T-helper 1 cell (primary cell): ENCODE measurements at places on chromosomes 11 and 22.

- peak; percentile 74 for DNase-seq
Measured at GRCh38 chr11:35006389-35007128, 90.1 kb downstream of the PDHX start.

DNA sequence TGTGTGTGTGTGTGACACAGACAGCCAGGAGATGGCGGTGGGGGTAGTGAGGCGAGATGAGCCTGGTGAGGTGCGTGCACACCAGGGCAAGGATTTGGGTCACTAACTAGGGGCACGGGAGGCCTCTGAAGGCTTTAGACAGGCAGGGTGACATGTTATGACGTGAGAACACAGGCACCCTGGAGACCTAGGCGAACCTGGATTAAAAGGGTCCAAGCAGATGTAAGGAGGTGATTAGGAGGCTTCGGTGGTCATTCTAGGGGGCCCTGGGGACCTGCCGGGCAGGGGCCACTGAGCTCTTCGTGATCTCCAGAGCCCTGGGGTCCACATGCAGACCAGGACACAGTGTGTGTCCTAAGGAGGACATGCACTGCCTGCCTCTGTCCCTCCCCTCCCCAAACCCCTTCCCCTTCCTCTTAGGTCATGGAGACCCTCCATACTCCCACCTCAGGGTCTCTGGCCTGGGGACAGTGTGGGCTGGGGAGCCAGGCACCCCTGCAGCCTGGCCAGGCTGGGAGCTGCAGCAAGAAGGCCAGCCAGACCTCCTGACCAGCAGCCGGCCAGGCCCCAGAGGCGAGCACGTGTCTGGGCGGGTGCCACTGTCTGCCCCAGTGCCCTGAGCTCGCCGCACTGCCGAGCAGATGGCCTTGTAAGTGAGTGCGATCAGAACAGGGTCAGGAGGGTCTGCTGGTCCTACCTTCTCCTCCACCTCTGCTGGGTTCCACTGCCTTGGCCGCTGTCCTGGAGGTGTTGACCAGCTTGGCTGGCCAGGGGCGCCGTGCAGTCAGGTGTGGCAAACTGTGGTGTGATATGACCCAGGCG, 32.1 kb downstream of the IFT27 start:
- no peak for DNase-seq

DNA sequence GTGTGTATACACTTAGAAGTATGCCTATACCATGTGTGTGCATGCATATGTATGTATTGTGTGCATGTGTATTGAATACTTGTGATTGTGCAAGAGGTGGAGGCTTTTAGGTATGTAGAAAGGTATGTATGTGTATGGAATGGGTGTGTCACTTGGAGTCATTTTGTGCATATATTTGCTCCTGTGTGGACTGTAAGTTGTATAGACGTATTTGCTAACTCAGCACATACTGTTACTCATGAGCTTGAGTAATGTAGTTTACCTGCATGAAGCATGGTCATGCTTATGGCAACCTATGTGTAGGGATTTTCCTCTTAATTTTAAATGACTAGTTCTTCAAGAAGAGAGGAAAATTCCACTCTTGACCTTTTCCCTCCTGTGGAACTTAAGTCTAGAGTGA, 507.6 kb upstream of the LARGE1 start:
- no peak for DNase-seq

- DNase-seq: no peak
Measured at GRCh38 chr11:40271361-40271760, 1188.1 kb downstream of the LRRC4C start.

- DNase-seq: no peak
Measured at GRCh38 chr22:25354456-25354855, 135.0 kb downstream of the CRYBB2 start.

DNA sequence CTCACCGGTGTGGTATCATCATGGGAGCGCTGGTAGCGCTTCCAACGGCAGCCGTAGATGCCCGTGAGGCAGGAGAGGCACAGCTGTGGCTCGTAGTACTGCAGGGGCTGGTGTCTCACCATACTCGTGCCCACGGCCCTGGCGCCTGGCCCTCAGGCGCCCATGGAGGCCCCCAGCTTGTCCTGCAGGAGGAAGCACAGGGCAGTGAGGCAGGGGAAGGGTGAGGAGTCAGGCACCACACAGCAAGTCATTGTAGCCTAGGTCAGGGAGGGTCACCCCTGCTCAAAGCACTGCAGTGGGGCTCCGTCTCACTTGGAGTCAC, 44.6 kb upstream of the KLHL35 start:
- no peak for DNase-seq

GRCh38 chr11:36002196-36002595, 58.3 kb downstream of the LDLRAD3 start:
- DNase-seq: no peak

DNA sequence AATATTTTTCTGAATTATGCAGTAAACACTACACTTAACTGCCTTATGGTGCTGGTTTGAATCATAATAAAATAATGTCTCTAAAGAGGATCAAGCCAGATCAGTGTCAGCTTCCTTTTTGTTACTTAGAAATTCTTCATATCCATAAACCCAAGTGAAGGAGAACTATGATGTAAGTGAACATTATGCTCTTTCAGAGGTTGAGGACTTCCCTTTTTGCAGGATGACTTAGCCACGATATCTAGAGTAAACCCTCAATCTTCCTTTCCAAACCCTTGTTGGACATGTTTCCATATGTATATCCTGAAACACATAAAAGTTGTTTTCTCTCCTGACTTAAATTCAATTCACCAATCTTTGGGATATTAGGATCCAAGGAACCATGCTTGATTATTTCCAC, 19.1 kb downstream of the OR8D1 start:
- no peak for DNase-seq

DNA sequence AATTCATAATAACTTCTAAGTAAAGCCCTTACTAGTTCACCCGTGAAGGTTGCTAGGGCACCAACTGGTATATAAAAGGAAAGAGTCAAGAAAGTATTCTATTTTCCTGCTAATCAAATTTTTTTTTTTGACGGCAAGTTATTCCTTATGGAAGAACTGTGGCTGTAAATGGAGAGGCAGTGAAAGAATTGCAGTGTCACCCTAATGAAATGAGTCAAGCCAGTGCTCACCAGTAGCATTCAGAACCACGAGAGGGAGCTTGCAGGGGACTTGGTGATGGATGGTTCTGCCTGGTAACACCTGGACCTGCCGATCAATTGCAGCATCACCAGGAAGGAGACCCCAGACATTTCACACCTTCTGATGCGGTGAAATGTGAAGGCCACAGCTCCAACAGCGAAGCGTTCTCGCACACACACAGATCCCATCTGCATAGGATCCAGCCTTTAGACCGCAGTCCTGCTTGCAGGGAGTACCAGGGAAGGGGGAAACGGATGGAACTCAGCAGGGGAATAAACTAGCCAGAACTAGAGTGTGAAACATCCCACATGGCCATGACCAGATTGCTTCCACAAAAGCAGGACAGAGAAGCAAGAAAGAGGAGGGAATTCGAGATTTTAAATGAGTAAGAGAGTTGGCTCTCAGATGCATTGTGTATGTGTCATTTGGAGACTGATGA, 326.2 kb downstream of the TBC1D22A start:
- no peak for DNase-seq

DNA sequence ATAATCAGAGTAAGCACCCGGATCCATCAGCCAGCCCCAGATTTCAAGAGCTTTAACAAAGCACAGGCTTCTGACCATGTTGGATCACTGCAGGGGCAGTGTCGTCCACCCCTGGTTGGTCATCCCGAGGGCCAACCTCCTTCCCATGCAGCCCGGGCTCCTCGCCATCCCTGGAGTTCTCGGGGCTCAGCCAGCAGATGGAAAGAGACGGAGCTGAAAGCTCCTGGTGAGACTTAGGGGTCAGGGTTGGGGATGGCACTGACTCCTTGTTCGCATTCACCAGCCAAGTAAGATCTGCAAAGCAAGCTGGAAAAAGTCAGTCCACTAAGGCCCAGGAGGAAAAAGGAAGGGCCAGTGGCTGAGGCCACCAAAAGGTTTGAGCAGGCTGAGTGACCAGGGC, 888.9 kb downstream of the BRD1 start:
- no peak for DNase-seq

- no peak for DNase-seq
Measured at GRCh38 chr11:76702336-76703128, 32.0 kb upstream of the LRRC32 start.

DNA sequence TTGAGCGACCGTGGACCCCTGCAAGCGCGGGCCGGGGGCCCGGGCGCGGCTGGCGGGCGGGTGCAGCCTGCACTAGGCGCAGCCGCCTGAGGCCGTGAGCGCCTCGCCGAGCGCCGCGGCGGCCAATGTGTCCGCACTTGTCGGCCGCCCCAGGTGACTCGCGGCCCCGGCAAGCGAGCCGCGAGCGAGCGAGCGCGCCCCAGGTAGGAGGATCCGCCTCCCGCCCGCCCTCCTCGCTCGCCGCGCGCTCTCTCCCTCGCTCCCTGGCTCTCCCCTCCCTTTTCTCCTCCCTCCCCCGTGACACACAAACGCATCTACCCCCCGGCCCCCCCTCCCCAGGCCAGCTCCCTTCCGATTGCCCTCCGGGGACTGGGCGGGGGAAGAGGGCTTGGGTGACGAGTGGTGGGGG, at the start of gene WNT7B:
TSS of gene WNT7B (minus strand) at position 160 of the 409 bp plus-strand sequence. CDS start 408 bp downstream, outside the sequence.
- DNase-seq: no peak

DNA sequence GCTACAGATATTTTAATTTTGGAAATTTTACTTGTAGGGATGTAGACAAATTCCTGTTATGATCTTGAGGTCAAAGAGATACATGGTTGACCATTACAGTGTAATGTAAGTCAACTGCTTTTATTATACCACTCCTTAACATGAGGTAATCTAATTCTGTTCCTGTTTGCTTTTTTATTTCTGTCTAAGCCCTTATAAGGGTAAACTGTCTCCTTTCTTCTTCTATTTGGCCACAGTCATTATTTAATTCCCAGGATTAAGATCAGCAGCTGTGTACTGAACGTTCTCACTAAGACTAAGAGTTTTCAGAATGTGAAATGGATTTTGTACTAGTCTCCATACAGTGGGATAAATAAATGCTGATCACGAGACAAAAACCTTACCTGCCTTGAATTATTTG, 32.8 kb downstream of the C2CD3 start:
- no peak for DNase-seq

GRCh38 chr22:38655519-38656255, 505 bp downstream of the FAM227A start:
- DNase-seq: no peak

GRCh38 chr11:69356703-69357457, 62.9 kb downstream of the MYEOV start:
- DNase-seq: no peak

- DNase-seq: no peak
Measured at GRCh38 chr11:116200564-116200963, 572.2 kb downstream of the BUD13 start.

DNA sequence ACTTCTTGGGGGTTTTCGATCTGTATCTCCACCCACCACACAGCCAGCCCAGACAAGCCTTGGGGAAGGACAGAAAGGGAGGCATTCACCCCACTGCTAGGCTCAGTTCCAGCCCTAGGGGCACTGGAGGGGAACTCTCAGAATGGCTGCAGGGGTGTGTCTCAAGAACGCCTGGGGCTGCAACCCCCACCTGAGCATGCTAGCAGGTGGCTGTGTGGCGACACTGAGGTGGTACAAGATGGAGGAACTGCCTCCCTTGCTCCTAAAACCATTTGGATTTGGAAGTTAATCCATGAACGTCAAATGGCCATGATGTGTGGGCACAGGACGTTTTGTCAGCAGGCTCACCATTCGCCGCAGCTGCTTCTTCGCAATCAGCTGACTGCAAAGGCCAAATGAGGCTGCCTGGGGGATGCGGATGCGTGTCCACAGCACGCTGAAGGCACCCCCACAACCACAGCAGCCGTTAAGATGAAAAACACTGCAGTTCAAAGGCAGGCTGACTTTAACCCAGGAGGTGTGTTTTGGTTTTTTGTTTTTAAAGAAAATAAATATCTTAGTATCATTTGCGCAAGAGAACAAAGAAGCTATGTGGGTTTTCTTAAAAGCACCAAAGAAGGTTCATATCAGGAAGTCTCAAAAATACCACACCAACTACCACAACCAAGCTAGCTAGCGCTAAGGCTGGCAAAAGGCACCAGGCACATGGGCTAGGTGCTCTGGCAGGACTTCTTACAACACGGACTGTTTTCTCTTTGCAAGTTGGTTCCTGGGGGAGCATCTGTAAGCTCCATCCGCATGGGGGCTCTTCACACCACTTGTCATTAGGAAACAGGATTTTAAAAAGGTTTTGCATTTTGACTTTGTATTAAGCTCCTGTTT, 22.2 kb upstream of the NAP1L4 start:
- DNase-seq: peak; percentile 90

- DNase-seq: no peak
Measured at GRCh38 chr11:29183301-29183700, 833.5 kb downstream of the KCNA4 start.

DNA sequence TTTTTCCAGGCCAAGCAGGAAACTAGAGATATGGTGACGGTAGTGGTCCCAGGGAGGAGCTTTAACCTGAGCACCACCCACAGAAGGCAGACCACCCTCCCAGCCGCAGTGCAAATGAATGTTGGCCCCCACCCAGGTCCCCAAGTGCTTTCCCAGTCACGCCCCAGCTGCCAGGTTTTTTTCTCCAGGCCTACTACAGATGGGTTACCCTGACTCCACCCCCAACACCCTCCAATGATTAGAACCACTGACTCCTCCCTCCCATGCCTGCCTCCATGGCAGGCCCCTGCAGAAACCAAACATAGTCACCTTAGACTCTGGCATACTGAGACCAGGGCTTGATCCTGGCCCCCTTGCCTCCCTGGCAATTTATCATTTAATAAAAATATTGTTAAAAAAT, 58.7 kb upstream of the CHST1 start:
- no peak for DNase-seq

DNA sequence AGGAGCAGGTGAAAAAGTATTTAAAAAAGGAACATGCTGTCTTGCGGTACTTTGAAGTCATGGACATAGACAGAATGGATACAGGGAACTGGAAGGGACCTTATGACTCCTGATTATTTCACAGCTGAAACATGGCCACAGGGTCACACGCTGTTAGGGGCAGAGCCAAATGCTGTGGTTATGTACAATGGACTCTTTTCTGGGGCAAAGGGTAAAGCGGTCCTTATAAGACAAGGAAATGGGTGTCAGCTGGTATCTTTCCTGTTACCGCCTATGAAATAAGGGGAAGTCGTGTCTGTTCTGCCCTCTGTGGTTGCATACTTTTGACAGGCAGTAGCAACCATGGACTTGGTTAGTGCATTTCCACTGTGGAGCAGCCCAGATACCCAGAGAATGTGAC, 12.8 kb upstream of the ST14 start:
- DNase-seq: no peak

GRCh38 chr11:76629116-76629852, 41.3 kb downstream of the LRRC32 start:
- no peak for DNase-seq

DNA sequence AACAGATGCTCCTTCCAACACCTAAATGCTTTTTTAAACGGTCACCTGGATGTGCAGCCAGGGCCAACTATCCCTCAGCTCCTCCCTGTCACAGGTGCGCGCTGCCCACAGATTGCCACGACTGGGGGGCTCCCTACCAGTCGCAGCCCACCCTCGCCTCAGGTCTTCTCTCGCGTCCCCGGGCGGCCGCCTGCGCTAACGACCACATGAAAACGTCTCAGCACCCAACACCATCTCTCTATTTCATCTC, 469 bp downstream of the ZBED5 start:
- no peak for DNase-seq
